T follicular helper cell (primary cell): ENCODE measurements at places on chromosomes 11 and 22.

GRCh38 chr11:78429660-78430059 is 12.0 kb upstream of the GAB2 start:
- no peak for DNase-seq

DNA sequence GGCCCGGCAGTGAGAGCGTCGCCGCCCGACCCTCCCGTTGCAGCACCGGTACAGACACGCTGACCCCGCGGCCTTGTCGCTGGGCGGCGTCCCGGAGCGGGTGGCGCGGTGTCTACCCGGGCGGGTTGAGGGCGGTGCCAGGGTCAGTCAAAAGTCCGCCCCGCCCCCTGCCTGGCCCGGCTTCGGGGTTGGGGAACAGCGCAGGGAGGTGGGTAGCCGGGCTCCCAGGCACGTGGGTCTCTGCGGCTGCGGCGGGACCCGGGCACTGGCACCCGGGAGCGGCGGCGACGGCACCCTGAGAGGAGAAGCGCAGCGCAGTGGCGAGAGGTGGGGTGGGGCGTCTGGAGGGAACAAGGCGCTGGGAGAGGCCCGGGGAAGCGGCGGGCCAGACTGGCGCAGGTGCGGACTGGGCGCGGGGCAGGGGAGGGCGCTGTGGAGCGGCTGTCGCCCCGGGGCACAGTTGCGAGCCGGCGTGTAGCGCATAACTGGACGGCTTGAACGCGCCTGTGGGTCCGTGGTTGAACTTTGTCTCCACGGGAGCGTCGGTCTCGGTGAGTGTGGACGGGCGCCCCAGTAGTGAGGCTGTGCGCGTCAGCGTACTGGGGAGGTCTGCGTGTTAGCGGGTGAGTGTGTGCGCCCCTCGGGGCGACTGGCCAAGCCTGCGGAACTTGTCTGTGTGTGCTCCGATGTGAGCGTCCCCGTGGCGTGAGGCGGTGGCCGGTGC is at the start of gene P2RY2:
Gene P2RY2, plus strand, starts transcription at position 176 of the 724 bp plus-strand sequence. CDS start 15,879 bp downstream, outside the sequence.
- DNase-seq, result no peak

GRCh38 chr11:36151933-36152580 is 137.2 kb downstream of the COMMD9 start:
- DNase-seq, result no peak

DNA sequence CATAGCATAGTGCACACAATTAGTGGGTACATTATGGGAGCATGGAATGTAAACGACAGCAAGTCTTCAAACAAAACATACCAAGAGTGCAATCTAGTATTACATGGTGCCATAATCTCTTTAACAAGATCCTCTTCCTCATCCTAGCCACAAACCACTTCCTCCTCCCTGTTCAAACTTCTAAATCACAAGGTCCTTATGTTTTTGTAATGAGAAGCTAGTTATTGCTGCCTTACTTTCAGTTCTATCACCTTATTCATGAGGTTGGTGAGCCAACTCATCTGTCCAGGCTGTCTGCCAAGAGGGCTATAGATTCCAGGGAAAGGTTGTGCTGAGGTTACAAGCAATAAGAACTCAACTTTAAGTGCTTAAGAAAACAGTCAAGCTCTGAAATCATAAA is 195.4 kb upstream of the ARHGAP20 start:
- DNase-seq, result no peak

- no peak for DNase-seq
Observed at GRCh38 chr11:92053216-92053615, 171.4 kb upstream of the FAT3 start.

DNA sequence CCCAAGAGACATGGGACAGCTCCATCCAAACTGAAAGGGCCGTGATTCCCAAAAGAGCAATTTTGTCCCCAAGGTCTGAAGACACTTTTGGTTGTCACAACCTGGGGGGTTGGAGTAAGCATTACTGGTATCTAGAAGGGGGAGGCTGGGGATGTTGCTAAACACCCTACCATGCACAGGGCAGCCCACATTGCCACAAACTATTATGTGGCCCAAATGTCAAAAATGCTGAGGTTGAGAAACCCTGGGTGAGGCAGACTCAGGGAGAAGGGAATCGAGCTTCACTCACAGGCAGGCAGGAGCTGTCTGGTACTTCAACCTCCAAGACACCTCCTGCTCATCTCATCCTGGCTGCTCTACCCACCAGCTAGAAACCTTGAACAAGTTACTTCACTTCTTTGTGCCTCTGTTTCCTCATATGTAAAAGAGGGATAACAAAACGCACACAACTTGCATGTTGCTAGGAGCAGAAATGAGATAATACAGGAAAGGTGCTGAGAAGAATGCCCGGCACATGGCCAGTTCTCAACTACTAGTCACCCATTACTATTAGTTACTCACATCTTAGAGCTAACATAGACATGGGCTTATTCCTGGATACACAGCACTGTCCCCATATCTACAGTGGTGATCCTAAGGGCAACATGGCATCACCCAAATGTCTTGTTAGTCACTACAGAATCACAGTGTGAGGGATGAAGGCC is 8.8 kb downstream of the SERPIND1 start:
- DNase-seq, result no peak

GRCh38 chr11:64872790-64873488 is 5.5 kb downstream of the EHD1 start:
- no peak for DNase-seq

DNA sequence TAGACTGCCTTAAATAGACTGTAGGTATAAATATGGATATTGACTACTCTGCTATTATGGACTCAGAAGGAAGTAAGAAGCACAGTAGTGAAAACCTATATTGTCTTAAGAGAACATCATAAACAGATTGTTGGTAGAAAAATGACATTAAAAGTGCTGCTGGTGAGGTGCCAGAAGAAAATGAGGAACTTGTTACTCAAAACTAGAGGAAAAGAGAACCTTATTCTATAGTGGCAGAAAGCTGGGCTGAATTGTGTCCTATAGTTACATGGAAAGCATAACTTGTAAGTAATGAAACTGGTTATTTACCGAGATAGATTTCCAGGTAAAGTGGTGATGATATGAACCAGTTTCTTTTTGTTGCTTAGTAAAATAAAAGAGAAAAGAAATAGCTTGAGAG is 109.7 kb upstream of the CTSC start:
- no peak for DNase-seq

- DNase-seq, result no peak
Observed at GRCh38 chr11:130585545-130585944, 137.1 kb downstream of the ADAMTS15 start.

GRCh38 chr11:61087426-61088119 is 14.7 kb upstream of the CD5 start:
- no peak for DNase-seq

DNA sequence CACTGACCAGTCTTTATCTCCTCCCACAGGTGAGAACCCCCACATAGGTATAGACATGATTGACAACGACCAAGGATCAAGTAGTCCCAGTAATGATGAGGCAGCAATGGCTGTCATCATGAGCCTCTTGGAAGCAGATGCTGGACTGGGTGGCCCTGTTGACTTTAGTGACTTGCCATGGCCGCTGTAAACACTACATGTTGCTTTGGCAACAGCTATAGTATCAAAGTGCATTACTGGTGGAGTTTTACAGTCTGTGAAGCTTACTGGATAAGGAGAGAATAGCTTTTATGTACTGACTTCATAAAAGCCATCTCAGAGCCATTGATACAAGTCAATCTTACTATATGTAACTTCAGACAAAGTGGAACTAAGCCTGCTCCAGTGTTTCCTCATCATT is 76.5 kb downstream of the BTBD10 start:
- DNase-seq, result no peak

DNA sequence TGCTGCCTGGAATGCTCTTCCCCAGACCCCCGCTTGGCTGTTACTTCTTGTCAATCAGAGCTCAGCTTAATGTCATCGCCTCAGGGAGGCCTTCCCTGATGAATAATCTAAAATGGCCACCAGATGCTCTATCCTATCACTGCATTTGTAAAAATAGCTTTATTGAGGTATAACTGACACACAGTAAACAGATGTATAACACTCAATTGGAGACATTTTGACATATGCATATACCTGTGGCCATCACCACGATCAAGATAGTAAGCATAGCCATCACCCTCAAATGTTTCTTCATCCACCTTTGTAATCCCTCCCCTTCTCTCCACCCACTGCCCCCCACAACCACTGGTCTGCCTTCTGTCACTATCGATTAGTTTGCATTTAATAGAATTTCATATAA is 36.6 kb upstream of the NECTIN1 start:
- DNase-seq, result no peak
